ENCODE measurements at places on chromosomes 3 and 15.
A peak's percentile ranks its signal among the peaks of the same experiment; 100 is the strongest.

DNA sequence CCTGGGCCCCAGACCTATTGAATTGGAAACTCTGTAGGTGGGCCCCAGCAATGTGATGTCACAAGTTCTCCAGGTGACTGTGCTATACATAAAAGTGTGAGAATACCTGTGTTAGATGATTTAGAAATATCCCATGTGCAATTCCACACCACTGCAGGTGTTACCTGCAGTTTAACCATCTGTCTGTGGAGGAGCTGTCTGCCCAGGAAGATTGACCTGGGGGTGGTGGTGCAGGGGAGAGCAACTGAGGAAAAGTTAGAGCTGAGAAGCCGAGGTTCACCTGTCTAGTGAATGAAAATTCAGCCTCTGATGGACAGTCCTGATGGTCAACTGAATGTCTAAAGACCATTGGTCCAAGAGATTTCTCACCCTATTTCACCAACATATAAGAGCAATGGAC lies 132.2 kb upstream of the SLC24A5 start:
- H3K36me3 ChIP-seq: no peaks in the 10 kb centered on the region
- H3K4me1 ChIP-seq: peaks cover 27% of the 10 kb centered on the region
- no peak for DNase-seq
- H3K27me3 ChIP-seq: peaks cover 5% of the 10 kb centered on the region
- H3K4me3 ChIP-seq: no peak overlapping the region
- no peak overlapping the region for H3K27ac ChIP-seq

- no peaks in the 10 kb centered on the region for H3K36me3 ChIP-seq
- H3K4me1 ChIP-seq: no peaks in the 10 kb centered on the region
- H3K27me3 ChIP-seq: no peaks in the 10 kb centered on the region
- no peak overlapping the region for H3K27ac ChIP-seq
- DNase-seq: no peak
Measured at GRCh38 chr3:24595796-24596195, 101.1 kb upstream of the THRB start.

DNA sequence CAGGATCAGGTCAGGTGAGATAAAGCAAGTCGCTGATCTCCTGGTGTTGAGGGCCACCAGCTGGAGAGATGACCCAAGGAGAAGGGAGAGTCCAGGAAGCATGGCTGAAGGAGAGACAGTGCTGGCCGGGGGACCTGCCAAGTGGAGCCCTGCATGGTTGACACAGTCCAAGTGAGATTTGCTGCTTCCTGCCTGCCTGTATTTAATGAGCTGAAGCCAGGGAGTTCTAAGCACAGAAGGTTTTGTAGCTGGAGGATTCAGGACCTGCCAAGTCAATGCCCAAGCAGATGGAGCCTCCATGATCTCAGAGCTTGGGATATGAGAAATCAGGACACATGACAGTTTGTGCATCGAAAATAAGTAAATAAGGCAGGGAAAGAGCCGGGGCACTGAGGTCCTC lies 125.6 kb downstream of the SRGAP3 start:
- peaks cover 31% of the 10 kb centered on the region for H3K36me3 ChIP-seq
- H3K4me3 ChIP-seq: no peak overlapping the region
- peaks cover 83% of the 10 kb centered on the region for H3K4me1 ChIP-seq
- H3K27ac ChIP-seq: peak overlapping the region; percentile 46

DNA sequence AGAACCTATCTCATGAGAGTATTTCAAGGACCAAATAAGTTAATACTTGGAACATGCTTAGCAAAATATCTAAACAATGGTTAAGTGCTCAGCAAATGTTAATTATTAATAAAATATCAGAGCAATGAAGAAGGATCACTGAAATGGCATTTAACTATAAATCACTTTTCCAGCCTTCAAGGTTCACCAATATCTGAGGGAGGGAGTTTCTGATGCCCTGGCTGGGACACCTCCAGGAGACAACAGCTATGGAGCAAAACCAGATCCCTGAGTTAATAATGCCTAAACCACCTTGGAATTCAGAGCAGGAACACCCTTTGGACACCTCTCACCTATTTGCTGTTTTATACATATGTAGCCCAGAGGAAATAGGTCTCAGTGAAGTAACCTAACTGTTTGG lies 6.4 kb upstream of the FAM174B start:
- no peak overlapping the region for H3K4me3 ChIP-seq
- H3K27me3 ChIP-seq: peaks cover 8% of the 10 kb centered on the region
- no peaks in the 10 kb centered on the region for H3K36me3 ChIP-seq

GRCh38 chr3:89314454-89315098 lies 207.2 kb downstream of the EPHA3 start:
- peak overlapping the region; percentile 22 for H3K27ac ChIP-seq
- no peaks in the 10 kb centered on the region for H3K36me3 ChIP-seq
- no peaks in the 10 kb centered on the region for H3K27me3 ChIP-seq

DNA sequence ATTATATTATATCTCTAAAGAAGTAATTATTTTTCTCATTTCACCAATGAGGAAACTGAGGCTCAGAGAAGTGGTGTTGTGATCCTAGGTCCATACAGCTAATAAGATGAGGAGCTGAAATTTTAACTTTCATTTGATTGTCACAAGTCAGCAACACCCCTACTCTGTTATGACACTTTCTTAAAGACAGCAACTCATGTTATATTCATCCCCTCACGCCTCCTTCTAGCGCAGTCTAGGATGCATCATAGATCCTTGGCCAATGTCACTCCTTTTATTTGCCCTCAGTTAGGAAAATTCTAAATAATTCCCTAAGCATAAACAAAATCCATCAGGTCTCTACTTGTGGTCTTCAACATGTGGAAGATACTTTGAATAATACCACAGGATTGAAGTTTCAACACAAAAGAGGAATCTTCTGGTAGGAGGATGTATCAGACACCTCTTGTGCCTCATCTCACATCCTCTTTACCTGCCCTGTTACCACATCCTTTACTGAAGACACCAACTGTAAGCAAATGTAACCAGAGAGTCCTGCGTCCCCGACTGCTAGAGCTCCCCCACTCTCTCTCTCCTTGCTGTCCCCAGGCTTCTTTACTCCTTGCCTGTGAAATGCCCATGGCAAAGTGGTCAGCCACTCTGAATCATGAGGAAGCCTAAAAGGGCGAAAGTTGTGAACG lies 53.7 kb downstream of the TRIM42 start:
- no peak overlapping the region for H3K27ac ChIP-seq
- DNase-seq: no peak
- H3K27me3 ChIP-seq: peaks cover 13% of the 10 kb centered on the region
- no peak overlapping the region for H3K4me3 ChIP-seq
- H3K36me3 ChIP-seq: no peaks in the 10 kb centered on the region

DNA sequence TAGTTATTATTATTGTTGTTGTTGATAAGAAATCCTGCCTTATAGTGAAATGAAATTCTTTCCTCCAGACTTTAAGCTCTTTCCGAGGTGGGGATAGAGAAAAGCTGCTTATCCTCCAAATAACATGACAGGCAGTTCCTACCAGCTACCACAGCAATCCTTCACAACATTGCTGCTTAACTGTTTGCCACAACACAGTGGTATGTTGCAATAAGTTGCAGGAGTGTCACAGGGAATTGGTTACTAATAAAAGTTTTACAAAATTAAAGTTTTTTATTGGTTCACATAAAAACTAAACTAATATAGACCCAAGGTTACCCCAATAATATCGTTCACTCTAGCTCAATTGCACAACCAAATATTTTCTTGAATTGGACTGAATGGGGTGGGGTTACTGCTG lies 57.4 kb upstream of the ICE2 start:
- H3K27ac ChIP-seq: no peak overlapping the region

- no peak for DNase-seq
- H3K27ac ChIP-seq: no peak overlapping the region
- no peaks in the 10 kb centered on the region for H3K36me3 ChIP-seq
- peaks cover 5% of the 10 kb centered on the region for H3K27me3 ChIP-seq
- H3K4me3 ChIP-seq: no peak overlapping the region
Measured at GRCh38 chr3:100245136-100245535, 15.7 kb upstream of the TBC1D23 start.

- no peak overlapping the region for H3K27ac ChIP-seq
- peaks cover 15% of the 10 kb centered on the region for H3K4me1 ChIP-seq
- H3K36me3 ChIP-seq: peaks cover 12% of the 10 kb centered on the region
- peak; percentile 68 for DNase-seq
- H3K27me3 ChIP-seq: no peaks in the 10 kb centered on the region
- H3K4me3 ChIP-seq: no peak overlapping the region
Measured at GRCh38 chr3:65751123-65751700, 287.5 kb downstream of the MAGI1 start.

DNA sequence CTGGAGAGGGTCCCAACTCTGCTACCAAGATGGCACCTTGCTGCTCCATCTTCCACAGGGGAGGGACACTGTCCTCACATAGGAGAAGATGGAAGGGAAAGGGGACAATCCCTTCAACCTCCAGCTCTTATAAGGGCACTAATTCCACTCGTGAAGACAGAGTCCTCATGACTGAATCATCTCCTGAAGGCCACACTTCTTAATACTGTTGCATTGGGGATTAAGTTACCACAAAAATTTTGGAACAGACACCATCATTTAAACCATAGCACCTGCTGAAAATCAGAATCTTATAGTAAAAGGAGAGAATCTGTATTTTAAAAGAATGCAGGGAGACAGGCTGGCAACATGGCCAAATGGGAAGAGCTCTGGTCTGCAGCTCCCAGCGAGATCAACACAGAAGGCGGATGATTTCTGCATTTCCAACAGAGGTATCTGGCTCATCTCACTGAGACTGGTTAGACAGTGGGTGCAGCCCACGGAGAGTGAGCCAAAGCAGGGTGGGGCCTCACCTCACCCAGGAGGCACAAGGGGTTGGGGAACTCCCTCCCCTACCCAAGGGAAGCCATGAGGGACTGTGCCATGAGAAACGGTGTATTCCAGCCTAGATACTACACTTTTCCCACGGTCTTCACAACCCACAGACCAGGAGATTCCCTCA lies 69.4 kb upstream of the LIPC start:
- H3K36me3 ChIP-seq: peaks cover 21% of the 10 kb centered on the region
- peaks cover 49% of the 10 kb centered on the region for H3K4me1 ChIP-seq
- H3K4me3 ChIP-seq: no peak overlapping the region
- no peak for DNase-seq

GRCh38 chr3:181715571-181716340 lies 4.0 kb downstream of the SOX2 start:
- no peaks in the 10 kb centered on the region for H3K36me3 ChIP-seq
- no peak for DNase-seq
- peaks cover 83% of the 10 kb centered on the region for H3K27me3 ChIP-seq
- no peak overlapping the region for H3K4me3 ChIP-seq
- peaks cover 38% of the 10 kb centered on the region for H3K4me1 ChIP-seq

GRCh38 chr3:184399410-184399809 lies 19.6 kb downstream of the CHRD start:
- H3K36me3 ChIP-seq: no peaks in the 10 kb centered on the region
- no peak overlapping the region for H3K4me3 ChIP-seq
- H3K27ac ChIP-seq: no peak overlapping the region
- DNase-seq: no peak
- peaks cover 15% of the 10 kb centered on the region for H3K27me3 ChIP-seq

DNA sequence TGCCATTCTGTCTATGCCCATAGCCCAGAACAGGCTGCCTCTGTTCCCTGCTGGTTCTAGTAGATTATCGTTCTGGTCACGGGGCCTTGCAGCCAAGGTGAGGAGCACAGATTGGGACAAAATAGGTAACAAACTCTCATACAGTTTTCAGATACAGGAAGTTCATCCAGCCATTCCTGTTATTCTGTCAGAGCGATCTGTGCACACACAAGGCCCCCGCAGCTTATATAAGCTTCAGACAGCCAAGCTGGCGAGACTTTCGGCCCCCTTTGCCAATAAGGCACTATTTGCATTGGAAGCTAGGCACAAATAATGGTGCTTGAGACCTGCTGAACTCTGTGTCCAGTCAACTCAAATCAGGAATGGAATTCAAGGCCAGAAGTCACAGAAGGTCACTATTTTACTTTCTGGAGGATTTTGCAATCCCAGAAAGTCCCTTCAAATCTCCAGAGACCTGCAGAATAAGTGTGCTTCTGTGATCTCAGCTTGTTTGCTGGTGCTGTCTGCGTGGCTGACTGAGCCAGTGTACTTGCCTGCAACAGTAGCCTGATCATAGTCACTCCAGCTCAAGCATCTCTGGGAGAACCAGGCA lies 69.4 kb downstream of the BFSP2 start:
- H3K27me3 ChIP-seq: peaks cover 13% of the 10 kb centered on the region
- no peaks in the 10 kb centered on the region for H3K36me3 ChIP-seq
- no peak overlapping the region for H3K4me3 ChIP-seq
- H3K4me1 ChIP-seq: peaks cover 52% of the 10 kb centered on the region

DNA sequence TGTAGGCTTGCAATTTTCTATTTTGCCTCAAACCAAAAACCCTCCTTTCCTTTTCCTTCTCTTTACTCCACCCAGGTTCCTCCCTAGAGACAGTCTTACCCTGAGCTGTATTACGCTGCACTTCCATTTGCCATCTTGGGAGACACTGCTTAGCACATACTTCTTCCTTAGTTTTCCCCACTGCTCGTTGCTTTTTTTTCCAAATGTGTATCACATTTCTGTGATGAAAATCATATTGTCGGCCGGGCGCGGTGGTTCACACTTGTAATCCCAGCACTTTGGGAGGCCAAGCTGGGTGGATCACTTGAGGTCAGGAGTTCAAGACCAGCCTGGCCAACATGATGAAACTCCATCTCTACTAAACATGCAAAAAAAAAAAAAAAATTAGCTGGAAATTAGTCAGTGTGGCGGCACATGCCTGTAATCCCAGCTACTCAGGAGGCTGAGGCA lies 29.5 kb downstream of the POPDC2 start:
- H3K4me1 ChIP-seq: peaks cover 16% of the 10 kb centered on the region
- no peak overlapping the region for H3K27ac ChIP-seq
- H3K4me3 ChIP-seq: no peak overlapping the region
- no peak for DNase-seq

DNA sequence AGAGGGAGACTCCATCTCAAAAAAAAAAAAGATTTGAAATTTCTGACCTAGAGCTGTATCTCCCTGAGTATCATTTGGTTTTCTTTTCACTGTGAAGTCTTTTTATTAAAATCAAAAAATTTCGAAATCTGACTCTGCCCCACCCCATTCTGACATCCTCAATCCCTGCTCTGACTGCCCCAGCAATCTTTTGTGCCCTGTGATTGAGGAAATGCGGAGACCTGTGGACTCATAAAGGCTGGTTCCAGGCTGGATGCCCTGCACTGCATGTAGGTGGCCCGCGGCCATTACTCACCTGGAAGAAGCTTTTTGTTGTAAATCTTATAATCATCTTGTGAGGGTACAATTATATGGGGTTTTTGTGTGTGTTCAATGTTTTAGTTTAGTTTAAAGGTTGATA lies 147.3 kb upstream of the SEMA6D start:
- peak overlapping the region; percentile 36 for H3K27ac ChIP-seq
- DNase-seq: no peak
- H3K36me3 ChIP-seq: no peaks in the 10 kb centered on the region
- H3K4me3 ChIP-seq: no peak overlapping the region
- no peaks in the 10 kb centered on the region for H3K27me3 ChIP-seq

GRCh38 chr3:150902988-150903387 lies 2.3 kb downstream of the MINDY4B start:
- no peak overlapping the region for H3K27ac ChIP-seq
- peaks cover 10% of the 10 kb centered on the region for H3K27me3 ChIP-seq
- H3K4me3 ChIP-seq: no peak overlapping the region
- H3K36me3 ChIP-seq: no peaks in the 10 kb centered on the region
- peaks cover 3% of the 10 kb centered on the region for H3K4me1 ChIP-seq
- DNase-seq: no peak

- peaks cover 73% of the 10 kb centered on the region for H3K4me1 ChIP-seq
- H3K27me3 ChIP-seq: peaks cover 9% of the 10 kb centered on the region
- H3K36me3 ChIP-seq: no peaks in the 10 kb centered on the region
- H3K4me3 ChIP-seq: no peak overlapping the region
Measured at GRCh38 chr15:40914486-40914885, 14.7 kb upstream of the DLL4 start.

- H3K4me1 ChIP-seq: peaks cover 41% of the 10 kb centered on the region
- no peak overlapping the region for H3K4me3 ChIP-seq
- H3K27me3 ChIP-seq: no peaks in the 10 kb centered on the region
- no peak for DNase-seq
- H3K27ac ChIP-seq: peak overlapping the region; percentile 26
Measured at GRCh38 chr15:41934843-41935242, 37.5 kb downstream of the EHD4 start.
